ENCODE measurements at places on chromosomes 13 and 19.

DNA sequence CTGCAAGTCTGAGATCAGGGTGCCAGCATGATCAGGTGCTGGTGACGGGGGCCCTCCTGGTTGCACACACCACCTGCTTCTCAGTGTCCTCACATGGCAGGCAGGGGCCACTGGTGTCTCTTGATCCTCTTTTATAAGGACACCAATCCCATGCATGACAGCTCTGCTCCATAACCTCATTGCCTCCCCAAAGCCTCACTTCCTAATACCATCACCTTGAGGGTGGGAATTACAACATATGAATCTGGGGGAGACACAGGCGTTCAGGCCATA, 15.0 kb upstream of the MIER2 start:
- no peak for DNase-seq

- no peak for DNase-seq
These were observed at the start of gene PCDH8 for GRCh38 chr13:52848455-52849195. Gene PCDH8, minus strand, starts transcription at chr13:52848640. Its CDS starts 204 bp downstream, at chr13:52848436.

GRCh38 chr13:100542826-100543156, 45.8 kb downstream of the GGACT start:
- no peak for DNase-seq

GRCh38 chr13:30734439-30734838, 904 bp upstream of the ALOX5AP start:
- no peak for DNase-seq

DNA sequence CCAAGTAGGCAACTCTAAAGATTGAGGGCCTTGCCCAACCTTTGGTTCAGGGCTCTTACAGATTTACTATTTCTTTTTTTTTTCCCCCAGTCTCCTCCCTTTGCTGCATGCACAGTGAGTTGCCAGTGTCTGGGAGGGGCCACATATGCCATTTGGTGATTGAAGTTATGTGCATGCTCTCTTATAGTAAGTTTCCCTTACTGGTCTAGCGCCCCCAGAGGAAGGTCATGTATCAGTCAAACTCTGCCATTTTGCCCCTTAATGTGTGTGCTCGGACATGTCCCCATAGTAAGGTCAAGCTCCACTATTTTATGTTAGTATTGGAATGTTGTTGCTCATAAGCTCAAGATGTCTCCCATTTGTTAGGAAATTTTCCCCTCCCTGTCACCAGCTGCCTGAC, 1138.0 kb upstream of the SLC10A2 start:
- DNase-seq, result no peak

DNA sequence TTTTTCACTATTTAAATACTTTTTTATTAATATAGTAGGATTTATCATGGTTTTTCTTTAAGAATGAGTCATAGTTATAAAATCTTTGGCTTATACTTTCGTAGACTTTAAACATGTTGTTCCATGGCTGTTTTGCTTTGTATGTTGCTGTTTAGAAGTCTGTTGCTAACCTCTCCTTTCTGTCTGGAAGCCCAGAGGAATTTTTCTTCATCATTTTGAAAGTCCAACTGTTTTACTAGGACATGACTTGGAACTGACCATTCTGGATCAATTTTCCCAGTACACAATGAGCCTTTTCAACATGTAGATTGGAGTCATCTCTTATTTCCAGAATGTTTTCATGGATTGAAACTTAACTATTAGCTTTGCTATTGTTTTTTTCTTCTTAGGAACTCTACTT, 7.9 kb downstream of the CAB39L start:
- DNase-seq, result no peak

- DNase-seq, result no peak
These were observed 1.1 kb downstream of the METTL21C start for GRCh38 chr13:102693776-102694175.
